NCI-H1105 (cell line): ENCODE measurements at places on chromosomes 5 and 9.

DNA sequence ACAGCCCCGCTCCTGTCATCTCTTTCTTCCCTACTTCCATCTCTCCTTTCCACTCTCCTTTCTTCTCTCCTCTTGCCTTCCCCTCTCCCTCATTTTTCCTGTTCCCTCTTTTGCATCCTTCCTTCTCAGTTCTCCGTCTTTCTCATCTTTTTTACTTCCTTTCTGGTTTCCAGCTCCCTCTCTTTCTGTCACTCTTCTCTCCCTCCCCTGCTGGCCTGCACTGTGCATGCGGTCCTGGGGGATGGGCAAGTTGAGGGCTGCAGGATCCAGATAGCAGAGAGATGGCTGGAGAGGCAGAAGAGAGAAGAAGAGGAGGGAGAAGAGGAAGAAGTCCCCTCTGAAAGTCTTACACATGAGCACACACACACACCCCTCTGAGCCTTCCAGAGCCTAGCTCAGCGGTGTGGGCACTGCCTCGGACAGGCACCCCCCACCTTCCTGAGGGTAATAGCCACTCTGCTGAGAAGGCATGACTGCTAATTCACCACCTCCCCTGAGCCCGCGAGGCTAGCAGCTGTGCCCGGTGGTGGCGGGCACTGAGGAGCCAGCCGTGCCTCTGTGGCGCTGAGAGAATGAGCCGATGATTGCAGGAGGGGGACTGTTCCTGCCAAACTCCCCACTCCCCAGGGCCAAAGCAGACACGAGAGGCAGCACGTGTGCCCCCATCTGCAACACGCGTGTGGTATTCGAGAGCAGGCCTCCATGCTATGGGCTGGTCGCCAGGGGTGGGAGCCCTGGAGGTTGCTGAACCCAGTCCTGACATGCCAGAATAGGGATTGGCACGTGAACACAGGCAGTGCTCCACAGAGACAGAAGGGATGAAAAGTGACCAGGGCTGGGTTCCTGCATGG, 3.7 kb upstream of the CAMK2A start:
- no peak for DNase-seq

- DNase-seq = no peak
Observed at GRCh38 chr9:118401546-118401945, 697.3 kb downstream of the TLR4 start.

GRCh38 chr5:140926443-140927227, 536 bp downstream of the PCDHAC1 start:
- DNase-seq = peak; percentile 69

DNA sequence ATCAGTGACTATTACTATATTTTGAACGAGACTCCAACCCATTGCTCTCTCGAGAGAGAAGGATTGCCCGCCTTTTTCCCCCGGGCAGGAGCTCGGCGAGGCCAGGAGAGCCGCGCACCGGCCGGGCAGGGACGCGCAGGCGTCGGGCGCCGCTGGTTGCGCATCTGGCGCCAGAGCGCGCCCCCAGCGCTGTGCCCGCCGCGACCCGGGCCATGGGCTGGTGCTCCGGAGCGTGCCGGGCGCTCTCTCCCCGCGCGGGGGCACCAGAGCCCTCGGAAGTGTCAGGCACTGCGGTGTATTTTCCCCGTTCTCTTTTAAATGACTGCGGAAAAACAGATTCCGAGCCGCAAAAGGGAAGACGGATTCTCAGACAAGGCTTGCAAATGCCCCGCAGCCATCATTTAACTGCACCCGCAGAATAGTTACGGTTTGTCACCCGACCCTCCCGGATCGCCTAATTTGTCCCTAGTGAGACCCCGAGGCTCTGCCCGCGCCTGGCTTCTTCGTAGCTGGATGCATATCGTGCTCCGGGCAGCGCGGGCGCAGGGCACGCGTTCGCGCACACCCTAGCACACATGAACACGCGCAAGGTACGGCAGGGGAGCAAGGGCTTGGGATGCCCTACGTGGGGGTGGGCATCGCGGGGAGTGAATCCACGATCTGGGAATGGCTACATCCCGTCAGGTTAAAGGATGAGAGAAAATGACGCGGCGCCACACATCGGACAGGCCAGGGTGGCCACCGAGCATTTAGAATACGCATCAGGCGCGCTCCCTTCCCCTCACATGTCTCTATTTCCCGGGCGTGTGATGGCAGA, 1.1 kb upstream of the NTRK2 start:
- DNase-seq = peak; percentile 77

GRCh38 chr9:70413464-70413798, 1.0 kb downstream of the KLF9 start:
- DNase-seq = peak; percentile 10

- no peak for DNase-seq
Observed at GRCh38 chr5:152288499-152288898, 116.6 kb downstream of the NMUR2 start.

GRCh38 chr9:88696501-88696900, 161.5 kb downstream of the NXNL2 start:
- no peak for DNase-seq

DNA sequence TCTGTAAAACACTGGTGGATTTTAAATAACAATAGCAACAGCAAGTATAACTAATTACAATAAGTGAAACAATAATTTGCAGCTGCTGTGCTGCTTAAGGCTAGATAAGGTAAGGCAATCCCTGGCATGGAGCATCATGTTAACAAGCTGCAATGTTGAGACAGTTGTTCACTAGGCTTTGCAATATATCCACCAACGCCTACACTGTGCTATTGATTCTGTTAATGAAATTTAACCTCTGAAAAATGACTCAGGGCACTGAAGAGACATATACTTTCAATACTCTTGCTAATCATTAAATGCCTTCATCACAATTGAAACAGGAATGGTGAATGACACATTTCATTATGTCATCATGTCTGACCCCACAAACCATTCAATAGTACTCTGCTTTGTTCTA, 255.0 kb downstream of the EFNA5 start:
- no peak for DNase-seq

DNA sequence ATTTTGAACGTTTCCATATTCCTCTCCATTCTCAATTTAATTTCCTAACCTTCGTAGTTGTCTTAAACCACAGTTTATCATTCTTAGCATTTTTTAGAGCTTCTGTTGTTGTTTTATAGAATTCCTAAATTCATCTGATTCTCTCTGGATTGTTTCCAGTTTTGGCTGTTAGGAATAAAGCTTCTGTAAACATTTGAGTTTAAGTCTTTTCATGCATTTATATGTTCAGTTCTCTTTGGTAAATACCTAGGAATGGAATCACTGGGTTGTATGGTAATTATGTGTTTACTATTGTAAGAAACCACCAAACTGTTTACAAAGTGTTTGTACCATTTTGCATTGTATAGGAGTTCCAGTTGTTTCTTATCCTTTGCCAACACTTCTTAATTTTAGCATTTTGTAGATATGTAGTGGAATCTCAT, 29.7 kb downstream of the GPR21 start:
- no peak for DNase-seq

DNA sequence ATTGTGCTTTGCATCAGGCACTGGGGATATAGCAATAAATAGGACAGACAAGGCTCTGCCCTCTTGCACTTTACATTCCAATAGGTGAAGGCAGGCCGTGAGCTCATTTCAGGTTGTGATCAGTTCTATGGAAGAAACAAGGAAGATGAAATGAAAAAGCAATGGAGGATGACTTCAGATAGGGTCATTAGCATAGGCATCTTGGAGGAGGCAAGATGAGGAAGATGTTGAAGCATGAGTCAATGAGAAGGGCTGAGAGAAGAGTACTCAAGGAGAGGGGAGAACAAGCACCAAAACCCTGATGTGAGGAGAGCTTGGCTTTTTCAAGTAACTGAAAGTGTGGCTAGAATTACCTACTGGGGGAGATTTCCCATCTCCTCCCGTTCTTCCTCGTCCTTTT, 5.0 kb upstream of the SPARC start:
- DNase-seq = no peak

GRCh38 chr9:5760338-5760737, 72.6 kb downstream of the ERMP1 start:
- DNase-seq = no peak

GRCh38 chr5:137736496-137736895, 607 bp upstream of the KLHL3 start:
- no peak for DNase-seq

DNA sequence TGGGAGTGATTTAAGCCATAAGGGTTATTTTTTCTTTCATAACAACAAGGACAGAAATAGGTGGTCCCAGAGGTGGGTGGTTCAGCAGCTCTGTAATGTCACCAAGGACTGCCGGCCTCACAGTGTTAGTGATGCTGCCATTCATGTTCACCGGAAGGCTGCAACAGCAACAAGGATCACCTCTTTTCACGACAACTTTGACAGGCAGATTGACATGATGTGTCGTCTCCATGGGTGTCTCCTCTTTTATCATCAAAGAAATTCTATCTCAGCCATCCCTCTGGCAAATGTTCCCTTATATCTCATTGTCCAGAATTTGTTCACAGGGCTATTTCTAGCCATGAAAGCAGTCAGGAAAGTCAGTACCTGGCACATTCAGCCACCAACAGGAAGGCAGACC, 231.5 kb downstream of the SH3GL2 start:
- DNase-seq = no peak
